ENCODE measurements at places on chromosomes 11 and 22.

- DNase-seq, result no peak
- H3K27ac ChIP-seq, result no peak overlapping the region
- H3K4me3 ChIP-seq, result no peak overlapping the region
- H3K27me3 ChIP-seq, result peaks cover 8% of the 10 kb centered on the region
Observed at GRCh38 chr22:36986242-36986821, 32.9 kb downstream of the TST start.

- H3K36me3 ChIP-seq, result no peaks in the 10 kb centered on the region
- no peak overlapping the region for H3K4me3 ChIP-seq
- no peak for DNase-seq
- H3K4me1 ChIP-seq, result no peaks in the 10 kb centered on the region
- H3K27ac ChIP-seq, result no peak overlapping the region
Observed at GRCh38 chr11:12817681-12818332, 143.6 kb downstream of the TEAD1 start.

DNA sequence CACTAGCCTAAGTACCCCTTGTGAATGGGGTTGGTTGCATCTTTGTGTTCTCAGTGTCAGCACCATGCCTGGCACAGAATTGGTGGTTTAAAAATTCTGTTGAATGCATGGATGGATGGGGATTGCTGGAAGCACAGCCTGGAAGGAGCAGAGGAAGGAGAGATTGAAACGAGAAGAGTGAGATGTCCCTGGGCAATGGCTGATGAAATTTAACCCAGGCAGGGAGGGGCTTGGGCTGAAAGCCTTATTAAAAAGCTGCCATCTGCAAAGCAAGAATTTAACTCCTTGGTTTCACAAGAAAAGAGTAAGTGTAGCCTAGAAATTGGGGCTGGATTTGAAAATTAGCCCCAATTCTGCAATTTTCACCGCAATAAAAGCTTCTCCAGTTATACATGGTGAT lies 126.7 kb downstream of the TEAD1 start:
- H3K4me3 ChIP-seq, result no peak overlapping the region
- peaks cover 6% of the 10 kb centered on the region for H3K27me3 ChIP-seq
- DNase-seq, result no peak
- no peaks in the 10 kb centered on the region for H3K36me3 ChIP-seq

GRCh38 chr11:95716266-95716665 lies 73.3 kb downstream of the FAM76B start:
- no peak overlapping the region for H3K4me3 ChIP-seq
- no peaks in the 10 kb centered on the region for H3K27me3 ChIP-seq
- no peaks in the 10 kb centered on the region for H3K36me3 ChIP-seq
- DNase-seq, result no peak

- no peak for DNase-seq
- no peak overlapping the region for H3K27ac ChIP-seq
- peaks cover 22% of the 10 kb centered on the region for H3K4me1 ChIP-seq
- H3K4me3 ChIP-seq, result no peak overlapping the region
- no peaks in the 10 kb centered on the region for H3K27me3 ChIP-seq
- no peaks in the 10 kb centered on the region for H3K36me3 ChIP-seq
Observed at GRCh38 chr22:30640361-30640760, 4.8 kb downstream of the SLC35E4 start.

GRCh38 chr22:43853328-43853931 lies 8.9 kb downstream of the SULT4A1 start:
- H3K4me3 ChIP-seq, result no peak overlapping the region
- H3K36me3 ChIP-seq, result no peaks in the 10 kb centered on the region
- no peak overlapping the region for H3K27ac ChIP-seq
- DNase-seq, result no peak

DNA sequence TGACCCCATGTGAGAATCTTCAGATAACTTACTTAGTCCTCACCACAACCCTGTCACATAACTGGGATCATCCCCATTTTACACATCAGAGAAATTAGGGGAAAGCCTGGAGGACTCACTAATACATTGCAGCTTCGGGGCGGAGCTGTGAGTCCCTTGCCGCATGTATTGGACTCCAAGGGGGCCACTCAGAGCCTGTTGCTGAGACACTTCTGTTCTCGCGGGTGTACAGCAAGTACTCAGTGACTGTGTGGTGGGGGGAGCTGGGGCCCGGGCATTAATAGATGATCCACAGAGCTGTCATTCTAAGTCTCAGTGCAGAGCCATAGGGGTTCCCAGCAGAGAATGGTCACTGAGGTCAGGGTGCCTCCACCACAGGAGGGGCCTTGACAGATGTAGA lies 13.5 kb downstream of the OAF start:
- H3K27me3 ChIP-seq, result no peaks in the 10 kb centered on the region
- H3K27ac ChIP-seq, result no peak overlapping the region
- H3K36me3 ChIP-seq, result no peaks in the 10 kb centered on the region
- H3K4me3 ChIP-seq, result no peak overlapping the region

DNA sequence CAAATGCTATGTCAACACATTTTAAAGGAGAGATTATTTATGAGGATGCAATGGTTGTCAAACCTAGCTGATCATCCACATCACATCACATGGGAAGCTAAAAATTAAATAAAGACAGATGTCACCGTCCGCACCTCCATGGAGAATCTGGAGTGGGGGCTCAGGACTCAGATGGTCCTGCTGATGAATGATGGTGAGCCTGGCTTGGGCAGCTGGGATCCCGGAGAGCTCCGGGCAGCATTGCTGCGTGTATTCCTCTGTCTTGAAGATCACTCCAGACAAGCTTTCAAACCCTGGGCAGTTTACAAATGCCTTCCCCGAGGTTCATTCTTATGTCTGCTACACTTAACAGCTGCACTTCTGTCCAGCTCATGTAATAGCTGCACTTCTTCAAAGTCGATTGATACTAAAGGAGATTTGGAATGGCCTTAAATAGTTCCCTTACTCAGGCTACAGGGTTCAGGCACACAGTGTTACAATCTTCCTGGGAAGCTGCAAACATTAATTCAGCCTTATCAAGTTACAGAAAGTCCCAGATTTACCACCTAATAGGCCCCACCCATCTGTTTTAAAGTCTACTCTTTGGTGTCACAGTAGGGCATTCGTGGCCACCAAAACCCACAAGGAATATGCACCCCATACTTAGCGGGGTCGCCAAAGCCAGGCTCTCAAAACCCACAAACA lies 34.7 kb upstream of the CSNK2A3 start:
- DNase-seq, result no peak
- H3K4me3 ChIP-seq, result no peak overlapping the region
- no peaks in the 10 kb centered on the region for H3K4me1 ChIP-seq
- H3K27ac ChIP-seq, result no peak overlapping the region
- H3K27me3 ChIP-seq, result no peaks in the 10 kb centered on the region
- H3K36me3 ChIP-seq, result no peaks in the 10 kb centered on the region

DNA sequence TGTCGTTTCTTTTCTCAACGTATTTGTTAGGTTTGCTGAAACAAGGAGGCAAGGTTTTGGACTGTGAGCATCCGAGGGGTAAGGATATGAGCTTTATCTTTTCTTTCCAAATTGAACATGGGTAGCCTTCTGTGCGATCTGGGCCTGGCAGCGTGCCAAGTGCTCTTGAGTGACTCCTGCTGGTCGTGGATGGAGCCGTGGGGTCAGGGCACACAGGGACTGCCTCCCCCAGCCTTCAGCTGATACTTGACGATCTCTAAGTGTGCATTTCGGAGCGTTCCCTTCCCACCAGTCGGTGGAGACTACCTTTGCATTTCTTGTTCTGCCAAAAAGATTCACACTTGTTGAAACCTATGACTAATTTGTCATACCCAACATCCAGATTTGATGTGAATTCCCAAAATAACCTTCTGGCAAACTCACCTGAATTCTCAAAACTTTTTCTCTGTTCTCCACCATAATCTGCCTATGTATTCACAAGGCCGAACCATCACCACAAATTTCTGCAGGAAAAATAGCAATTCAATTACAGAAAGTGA lies 40.1 kb upstream of the CLMP start:
- no peaks in the 10 kb centered on the region for H3K36me3 ChIP-seq
- H3K4me1 ChIP-seq, result peaks cover 16% of the 10 kb centered on the region
- no peaks in the 10 kb centered on the region for H3K27me3 ChIP-seq
- no peak for DNase-seq
- no peak overlapping the region for H3K4me3 ChIP-seq

- H3K27me3 ChIP-seq, result no peaks in the 10 kb centered on the region
- H3K27ac ChIP-seq, result no peak overlapping the region
- H3K4me1 ChIP-seq, result peaks cover 18% of the 10 kb centered on the region
Observed at GRCh38 chr22:37817705-37818408, 5.3 kb upstream of the GALR3 start.

GRCh38 chr22:25202290-25202921 lies 2.7 kb downstream of the CRYBB3 start:
- peak; percentile 16 for DNase-seq
- no peaks in the 10 kb centered on the region for H3K36me3 ChIP-seq
- no peaks in the 10 kb centered on the region for H3K27me3 ChIP-seq
- H3K27ac ChIP-seq, result no peak overlapping the region
- no peak overlapping the region for H3K4me3 ChIP-seq
- no peaks in the 10 kb centered on the region for H3K4me1 ChIP-seq

DNA sequence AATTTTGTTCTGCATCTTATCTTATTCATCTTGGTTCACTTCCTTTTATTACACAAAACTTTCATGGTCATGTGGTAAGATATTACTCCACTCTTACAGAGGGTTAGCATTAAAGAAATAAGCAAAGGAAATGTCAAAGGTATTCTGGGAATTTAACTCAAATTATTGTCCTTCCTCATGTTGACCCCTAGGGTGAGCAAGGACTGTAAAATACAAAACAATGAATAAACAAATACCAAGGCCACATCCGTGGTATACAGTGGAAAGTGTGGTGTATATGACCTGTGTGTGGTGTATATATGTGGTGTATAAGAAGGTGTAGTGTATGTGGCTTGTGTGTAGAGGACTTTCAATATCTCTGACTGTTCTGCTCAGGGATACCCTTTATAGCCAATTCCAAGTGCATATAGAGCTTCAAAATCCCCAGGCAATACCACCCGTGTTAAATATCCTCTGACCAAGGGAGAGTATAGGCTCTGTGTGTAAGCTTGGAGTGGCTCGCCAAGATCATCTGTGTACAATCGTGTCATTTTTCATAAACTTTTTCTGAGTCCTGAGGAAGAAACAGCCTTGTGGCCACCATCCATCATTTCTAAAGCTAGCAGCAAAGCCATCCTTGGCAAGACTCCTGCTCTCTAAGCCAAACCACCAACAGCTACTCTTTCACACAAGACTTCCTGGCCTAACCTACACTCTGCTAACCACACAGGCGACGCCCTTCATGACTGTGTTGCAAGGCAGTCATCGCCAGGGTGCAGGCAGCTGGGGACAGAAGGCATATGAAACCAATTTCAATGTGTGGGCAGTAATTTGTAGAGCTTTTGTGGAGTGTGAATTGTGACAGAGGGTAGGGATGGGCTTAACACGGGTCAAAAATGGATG lies 548.0 kb downstream of the ETS1 start:
- peaks cover 84% of the 10 kb centered on the region for H3K4me1 ChIP-seq
- H3K36me3 ChIP-seq, result no peaks in the 10 kb centered on the region
- H3K27me3 ChIP-seq, result no peaks in the 10 kb centered on the region
- H3K4me3 ChIP-seq, result peak overlapping the region; percentile 41
- peak overlapping the region; percentile 60 for H3K27ac ChIP-seq

DNA sequence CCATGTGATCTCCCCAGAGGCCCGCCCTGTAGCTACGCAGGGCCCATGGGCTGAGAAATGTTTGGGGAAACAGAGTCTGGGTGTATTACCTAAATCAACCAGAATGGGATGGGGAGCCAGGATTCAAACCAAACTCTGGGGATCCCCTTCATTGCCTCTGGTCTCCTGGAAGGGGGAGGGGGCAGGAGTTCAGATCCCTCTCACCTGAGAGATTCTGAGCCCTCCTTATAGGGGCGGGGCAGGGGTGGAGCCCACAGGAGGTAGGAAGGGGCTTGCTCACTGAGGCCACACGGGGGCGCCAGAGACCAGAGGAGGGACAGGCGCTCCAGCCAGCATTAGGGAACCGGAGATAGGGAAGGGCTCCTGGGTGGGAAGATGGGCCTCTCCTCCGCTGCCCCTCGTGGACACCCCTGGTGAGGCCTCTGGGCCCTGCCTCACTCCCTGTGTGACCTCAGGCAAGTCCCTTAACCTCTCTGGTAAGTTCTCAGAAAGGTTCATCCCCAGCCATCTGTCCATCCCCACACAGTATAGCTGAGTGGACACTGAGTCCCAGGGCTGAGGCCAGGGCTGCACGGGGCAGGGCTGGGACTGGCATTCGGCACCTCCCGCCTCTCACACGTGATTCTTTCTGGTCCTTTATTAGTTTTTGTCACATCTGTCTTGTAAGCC lies 2.7 kb upstream of the CDC42BPG start:
- H3K4me3 ChIP-seq, result no peak overlapping the region
- H3K27ac ChIP-seq, result no peak overlapping the region

- no peak overlapping the region for H3K4me3 ChIP-seq
- H3K36me3 ChIP-seq, result no peaks in the 10 kb centered on the region
- no peak for DNase-seq
- peaks cover 10% of the 10 kb centered on the region for H3K4me1 ChIP-seq
- no peak overlapping the region for H3K27ac ChIP-seq
Observed at GRCh38 chr11:95567685-95568084, 221.9 kb downstream of the FAM76B start.

DNA sequence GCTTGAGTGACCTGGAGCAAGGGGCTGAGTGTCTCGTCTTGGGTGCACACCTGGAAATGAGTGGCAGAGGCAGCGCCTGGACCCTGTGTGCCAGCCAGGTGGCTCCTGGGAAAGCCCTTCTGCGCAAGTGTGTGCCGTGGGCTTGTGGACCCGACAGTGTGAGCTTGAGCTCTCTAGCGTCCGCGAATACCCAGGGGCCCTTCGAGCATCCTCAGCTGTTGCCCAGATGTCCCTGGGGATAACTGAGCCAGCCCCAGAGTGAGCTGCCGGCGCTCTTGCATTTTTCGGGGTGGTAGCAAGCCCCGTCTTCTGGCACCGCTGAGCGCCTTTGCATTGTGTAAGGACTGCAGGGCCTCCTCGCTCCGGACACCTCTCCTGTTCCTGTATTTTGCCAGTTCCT lies 399.2 kb downstream of the TBC1D22A start:
- H3K4me1 ChIP-seq, result no peaks in the 10 kb centered on the region
- H3K4me3 ChIP-seq, result no peak overlapping the region
- H3K36me3 ChIP-seq, result peaks cover 9% of the 10 kb centered on the region
- no peak for DNase-seq
- no peak overlapping the region for H3K27ac ChIP-seq

DNA sequence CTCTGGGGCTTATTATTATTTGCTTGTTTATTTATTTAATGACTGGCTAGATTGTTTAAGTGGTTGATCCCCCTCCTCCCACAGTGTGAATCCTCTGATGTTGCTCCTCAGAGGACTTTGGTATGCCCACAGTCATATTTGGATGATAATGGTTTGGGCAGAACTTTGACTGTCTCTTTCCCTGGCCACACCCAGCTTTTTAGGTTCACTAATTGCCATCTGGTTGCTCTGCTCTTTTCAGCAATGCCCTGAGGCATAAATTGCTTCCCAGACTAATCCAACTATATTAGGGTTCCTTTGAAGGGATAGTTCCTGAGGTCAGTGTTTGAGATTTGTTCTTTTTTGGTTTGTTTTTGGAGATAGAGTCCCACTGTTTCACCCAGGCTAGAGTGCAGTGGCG lies 99.3 kb upstream of the RRM1 start:
- H3K27me3 ChIP-seq, result no peaks in the 10 kb centered on the region
- H3K36me3 ChIP-seq, result no peaks in the 10 kb centered on the region
- no peak overlapping the region for H3K27ac ChIP-seq
- peaks cover 29% of the 10 kb centered on the region for H3K4me1 ChIP-seq
